ENCODE measurements at places on chromosomes 1 and 21.

GRCh38 chr21:35984654-35985361, 75.5 kb downstream of the SETD4 start:
- no peak for DNase-seq

DNA sequence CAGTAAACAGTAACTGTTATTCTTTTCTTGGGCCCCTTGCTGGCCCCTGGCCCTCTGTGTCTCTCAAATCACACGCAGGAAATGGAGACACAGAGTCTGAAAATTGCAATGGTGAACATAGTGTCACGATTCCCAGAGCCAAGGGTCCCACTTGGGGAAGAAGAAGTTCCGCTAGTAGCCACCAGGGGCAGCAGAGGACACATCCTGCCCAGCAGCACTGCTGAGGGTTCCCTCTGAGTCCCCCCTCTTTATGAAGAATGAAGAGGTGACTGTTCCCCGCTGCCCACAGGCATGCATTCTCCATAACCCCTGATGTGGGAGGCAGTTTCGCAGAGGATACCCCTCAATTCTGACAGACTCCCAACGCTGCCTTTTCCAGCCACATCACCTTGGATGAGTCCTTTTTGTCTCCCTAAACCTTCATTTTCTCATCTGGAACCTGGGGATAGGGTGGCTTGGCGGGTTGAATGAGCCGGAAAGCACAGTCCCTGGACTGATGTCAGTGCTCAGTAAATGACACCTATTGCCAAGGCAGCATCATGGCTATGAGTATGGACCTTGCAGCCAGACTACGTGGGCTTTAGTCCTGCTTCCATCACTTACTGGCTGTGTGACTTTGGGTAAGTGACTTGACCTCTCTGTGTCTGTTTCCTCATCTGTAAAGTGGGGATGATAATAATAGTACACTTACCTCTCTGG, 238.0 kb upstream of the TMEM51 start:
- DNase-seq = peak; percentile 21

- DNase-seq = no peak
These were observed 6.5 kb upstream of the RNF2 start for GRCh38 chr1:185038813-185039376.

- no peak for DNase-seq
These were observed 7.5 kb downstream of the TRAPPC10 start for GRCh38 chr21:44019568-44019958.

- no peak for DNase-seq
These were observed 71.7 kb downstream of the APP start for GRCh38 chr21:26098772-26099397.

DNA sequence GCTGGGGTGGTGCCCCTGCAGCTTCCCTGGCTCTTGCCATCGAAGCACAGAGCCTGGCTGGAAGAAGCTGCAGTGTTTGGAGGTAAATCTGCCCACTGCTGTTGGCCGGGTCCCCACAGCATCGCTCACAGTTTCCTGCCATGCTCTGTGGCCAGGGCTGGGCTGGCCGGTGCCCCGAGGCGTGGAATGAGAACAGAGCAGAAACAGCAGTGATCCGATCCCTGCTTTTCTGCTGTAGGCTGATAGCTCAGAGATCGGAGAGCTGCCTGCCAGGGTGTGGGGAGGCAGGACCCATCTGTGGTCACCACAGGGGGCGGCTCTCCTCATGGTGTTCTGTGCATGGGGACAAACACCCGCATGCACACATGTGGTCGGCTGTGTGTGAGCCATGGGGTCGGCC, 11.5 kb downstream of the SLC45A1 start:
- no peak for DNase-seq

- DNase-seq = no peak
These were observed 5.8 kb upstream of the TGFB2 start for GRCh38 chr1:218339267-218339831.

- DNase-seq = no peak
These were observed 71.9 kb upstream of the GOLT1A start for GRCh38 chr1:204285436-204286305.

DNA sequence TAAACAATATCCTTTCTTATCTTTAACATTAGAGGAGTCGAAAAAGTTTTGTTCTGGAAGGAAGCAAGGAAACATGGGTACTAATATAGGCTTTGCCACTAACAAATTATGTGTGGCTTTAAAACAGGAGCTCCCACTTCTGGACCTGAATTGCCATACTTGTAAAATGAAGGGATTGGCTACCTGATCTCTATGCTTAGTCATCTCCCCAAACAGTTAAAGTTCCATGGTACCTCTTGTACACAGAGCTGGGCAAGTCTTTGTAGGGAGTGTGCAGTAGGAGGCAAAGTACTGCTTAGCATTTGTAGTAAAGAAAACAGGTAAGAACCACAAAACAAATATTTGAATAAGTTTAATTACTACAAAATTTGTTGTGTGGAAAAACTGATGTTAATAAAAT, 81.3 kb downstream of the MAST2 start:
- DNase-seq = no peak

DNA sequence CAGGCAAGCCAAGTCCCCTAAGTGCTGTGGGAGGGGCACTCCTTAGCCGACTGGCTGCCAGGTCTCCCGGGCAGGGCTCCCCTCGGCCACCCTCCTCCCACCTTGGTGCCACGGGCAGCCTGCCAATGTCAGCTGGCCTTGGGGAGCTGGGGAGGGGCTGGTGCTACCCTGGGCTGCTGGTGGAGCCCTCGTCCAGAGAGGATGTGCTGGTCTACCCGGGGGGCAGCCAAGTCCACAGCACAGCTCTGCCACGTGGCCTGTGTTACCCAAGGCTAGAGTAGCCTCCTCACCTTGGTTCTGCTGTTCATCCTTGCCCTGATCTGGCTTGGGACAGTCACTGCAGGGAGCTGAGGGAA, 42.9 kb downstream of the CRYAA start:
- DNase-seq = no peak

DNA sequence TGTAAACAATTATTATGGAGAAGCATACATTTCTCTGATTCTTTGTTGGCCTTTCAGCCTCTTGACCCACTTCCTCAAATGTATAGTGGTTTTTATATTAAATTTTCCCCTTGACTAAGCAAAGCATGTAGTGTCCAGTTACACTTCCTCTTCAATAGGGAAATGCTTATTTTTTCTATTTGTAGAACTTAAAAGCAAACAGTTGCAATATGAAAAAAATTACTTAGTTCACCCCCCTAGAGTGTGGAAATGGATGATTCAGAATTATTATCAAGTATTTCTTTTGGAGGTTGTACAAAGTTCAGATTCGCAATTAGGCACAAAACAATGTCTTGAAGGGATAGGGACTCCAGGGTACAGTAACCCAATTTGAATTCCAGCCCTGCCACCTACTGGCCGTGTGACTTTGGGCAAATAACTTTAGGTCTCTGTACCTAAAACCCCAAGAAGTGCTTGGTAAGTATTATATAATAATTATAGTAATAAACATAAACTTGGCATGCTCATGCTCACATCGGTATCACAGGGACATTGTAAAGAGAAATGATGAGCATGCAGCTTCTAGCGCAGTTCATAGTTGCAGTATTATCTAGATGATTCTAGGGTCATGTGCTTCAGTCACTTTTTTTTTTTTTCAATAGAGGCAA, 28.6 kb upstream of the IFNGR2 start:
- DNase-seq = peak; percentile 42

GRCh38 chr1:11473491-11474034, 5.4 kb upstream of the DISP3 start:
- no peak for DNase-seq

DNA sequence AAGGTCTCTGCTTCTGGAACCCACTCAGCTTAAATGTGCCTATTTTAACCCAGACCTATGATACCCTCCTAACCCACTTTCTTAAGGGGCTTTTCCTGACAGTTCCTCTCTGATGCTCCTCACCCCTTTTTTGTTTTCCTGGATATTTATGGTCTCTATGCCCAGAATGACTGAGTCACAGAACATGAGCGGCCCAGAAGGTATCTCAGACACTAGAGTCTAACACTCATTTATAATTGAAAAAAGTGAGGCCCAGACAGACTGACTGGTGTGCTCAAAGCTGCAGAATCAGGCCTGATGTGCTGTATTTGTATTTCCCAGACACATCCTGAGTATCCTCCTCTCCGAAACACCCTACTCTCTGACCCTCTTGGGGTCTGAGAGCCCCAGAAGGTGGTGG, 44.0 kb downstream of the LRRC71 start:
- no peak for DNase-seq

GRCh38 chr1:230173187-230173975, 106.3 kb downstream of the GALNT2 start:
- no peak for DNase-seq

DNA sequence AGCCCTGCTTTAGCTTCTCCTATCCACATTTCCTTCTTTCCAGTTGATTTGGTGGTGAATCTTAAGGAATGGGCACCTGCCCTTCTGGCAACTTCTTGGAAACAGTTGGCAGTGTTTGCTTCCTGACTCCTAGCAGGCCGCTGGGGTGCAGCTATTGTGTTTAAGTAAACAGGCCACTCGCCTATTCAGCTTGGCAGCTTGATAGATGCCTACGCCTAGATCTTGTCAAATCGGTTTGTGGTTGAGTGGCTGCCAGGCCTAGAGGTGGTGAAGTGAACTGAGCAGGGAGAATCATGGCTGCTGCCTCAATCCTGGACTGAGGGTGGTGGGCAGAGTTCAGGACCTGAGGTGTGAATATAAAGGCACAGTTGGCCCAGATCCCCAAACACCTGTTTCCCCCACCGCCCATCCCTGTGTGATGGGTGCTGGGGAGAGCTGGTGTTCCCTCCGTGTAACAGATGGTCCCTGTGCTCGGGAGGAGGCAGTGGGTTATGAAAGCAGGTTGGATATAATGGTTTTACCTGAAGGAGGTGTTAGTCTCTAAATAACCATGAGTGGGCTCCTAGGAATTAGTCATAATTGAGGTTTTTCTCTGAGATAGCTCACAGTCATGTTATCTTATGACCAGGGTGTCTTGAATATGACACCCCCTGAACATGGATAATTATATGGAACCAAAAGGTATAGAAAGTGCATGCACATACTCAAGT, 940 bp upstream of the PLA2G2C start:
- DNase-seq = no peak

GRCh38 chr1:181064011-181064623, 24.4 kb upstream of the IER5 start:
- no peak for DNase-seq

DNA sequence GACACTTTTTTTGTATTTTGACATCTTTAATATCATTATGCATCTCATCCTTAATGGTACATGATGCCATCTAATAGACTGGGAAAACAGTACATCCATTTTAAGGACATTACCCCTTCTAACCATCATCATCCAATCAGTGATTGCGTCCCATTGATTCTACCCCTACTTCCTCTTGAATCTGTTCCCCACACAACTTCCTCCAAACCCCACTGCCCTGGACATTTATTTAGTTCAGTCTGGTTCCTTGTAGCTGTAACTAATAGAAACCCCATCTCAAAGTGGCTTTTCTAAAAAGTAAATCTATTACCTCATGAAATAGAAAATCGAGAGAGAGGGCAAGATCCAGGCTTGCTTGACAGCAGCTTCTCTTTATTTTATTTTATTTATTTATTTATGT, 2.1 kb upstream of the ITLN1 start:
- DNase-seq = no peak

DNA sequence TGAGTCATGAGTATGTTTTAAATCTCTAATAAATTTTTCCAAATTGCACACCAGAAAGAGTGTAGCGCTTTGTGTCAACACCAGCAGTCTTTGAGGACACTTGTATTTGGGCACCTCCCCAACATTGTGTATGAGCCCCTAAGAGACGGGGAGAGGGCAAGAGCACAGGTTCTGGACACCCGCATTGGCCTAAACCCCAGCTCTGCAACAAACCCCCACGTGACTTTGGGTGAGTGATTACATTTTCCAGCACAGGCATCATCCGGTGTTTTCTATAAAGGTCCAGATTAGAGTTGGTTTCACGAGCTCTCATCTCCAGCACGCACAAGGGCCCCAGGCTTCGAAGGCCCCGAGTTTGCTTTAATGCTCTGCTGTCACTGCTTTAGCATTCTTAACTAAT, 66.3 kb upstream of the SLC45A1 start:
- no peak for DNase-seq

DNA sequence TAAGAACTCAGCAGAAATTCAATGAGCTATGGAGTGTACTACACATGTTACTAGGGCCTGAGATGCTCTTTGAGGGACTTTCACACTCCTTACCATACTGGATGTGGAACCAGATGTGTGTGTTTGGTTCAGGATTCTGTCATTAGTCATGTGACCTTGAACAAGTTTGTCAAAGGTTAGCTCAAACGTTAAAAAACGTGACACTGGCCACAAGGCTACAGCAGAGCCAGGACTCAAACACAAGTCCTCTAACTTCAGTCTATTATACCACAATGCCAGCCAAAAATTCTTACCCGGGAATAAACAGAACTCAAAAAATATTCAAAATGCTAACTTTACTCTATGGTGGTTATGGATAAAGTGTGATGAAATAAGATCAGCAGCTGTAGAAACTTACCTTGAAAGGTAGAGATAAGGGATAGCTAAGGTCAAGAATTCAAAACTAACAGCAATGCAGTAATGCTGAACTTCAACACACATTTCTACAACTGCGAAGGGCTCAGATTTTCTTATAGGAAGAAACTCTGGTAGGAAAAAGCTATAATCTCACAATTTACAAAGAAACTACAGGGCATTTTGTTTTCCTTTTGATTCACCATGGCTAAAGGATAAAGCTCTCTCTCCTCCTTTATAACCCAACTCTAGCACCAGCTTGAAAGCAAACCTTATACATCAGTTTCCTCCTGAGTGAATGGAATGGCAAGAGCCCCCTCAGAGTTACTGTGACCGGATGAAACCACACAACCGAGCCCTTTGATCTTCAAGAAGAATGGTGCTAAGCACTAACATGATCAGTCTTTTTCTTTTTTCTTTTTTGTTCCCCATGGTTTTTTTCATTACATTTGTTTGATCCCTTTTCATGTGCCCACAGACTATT, 233.9 kb downstream of the SLC45A1 start:
- no peak for DNase-seq

DNA sequence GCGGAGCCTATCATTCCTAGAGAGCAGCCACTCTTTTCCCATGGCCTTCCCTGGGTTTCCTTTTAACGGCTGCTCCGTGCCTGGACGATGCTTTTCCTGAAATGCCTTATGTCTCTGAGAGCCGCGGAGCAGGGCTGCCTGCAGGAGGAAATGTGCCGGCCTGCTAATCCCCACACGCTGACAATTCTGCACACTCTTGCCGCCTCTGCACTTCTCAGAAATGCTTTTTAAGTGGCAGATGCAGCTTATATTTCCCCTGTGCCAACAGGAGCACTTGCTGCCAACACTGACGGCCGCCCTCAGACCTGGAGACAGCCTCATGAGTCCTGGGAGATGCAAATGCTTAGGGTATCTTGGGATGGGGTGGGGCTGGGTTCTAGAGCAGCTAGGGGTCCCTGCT, 253.2 kb downstream of the GRIK3 start:
- DNase-seq = no peak

DNA sequence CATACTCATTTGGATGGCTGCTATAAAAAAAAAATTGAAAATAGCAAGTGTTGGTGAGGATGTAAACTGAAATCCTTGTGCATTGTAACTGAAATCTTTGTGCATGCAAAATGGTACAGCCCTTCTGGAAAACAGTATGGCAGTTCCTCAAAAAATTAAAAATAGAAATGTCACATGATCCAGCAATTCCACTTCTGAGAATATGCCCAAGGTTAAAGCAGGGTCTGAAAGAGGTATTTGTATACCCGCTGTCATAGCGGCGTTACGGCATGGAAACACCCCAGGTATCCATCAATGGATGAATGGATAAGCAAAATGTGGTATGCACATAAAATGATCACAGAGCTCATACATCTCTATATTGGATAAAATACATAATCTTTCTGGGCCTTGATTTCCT, 116.7 kb downstream of the RUSC1 start:
- no peak for DNase-seq
